CD4-positive, alpha-beta T cell treated with Interleukin-17A for 4 hours (primary cell): ENCODE measurements at places on chromosomes 11 and 22.

- DNase-seq: peak; percentile 41
These were observed 94.2 kb upstream of the TBCEL start for GRCh38 chr11:120929664-120930154.

DNA sequence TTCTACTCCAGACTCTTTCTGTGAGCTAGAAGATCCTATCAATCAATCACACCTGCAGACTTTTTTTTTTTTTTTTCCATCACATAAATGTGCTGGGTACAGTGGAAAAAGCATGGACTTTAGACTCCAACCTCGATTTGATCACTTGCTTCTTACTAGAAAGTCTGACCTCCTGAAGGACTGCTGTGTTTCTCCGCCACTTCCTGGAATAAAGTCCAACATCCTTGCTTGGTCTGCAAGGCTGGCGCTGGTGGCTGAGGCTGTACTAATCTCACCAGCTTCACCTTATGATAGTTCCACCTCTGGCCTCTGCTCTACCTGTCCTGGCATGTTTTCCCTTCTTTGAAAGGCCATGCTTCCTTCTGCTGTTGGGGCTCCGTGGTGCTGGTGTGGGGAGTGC, 60.9 kb upstream of the SESN3 start:
- DNase-seq: no peak

DNA sequence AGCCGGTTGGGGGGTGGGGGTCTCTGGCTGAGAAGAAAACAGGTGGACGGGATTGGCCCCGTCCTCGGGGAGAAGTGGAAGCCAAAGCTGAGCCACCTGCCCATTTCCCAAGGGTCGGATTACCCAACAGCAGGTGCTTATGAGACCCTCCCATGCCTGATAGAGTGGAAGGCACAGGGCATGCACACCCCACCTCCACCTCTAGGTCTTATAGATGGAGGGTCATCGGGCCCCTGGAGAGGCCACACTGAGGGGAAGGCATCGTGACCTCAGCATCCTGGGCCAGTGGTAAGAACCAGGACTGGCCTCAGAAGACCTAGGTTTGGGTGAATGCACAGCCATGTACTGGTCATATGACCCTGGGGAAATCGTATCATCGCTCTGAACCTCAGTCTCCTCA, 85.9 kb downstream of the BUD13 start:
- no peak for DNase-seq

DNA sequence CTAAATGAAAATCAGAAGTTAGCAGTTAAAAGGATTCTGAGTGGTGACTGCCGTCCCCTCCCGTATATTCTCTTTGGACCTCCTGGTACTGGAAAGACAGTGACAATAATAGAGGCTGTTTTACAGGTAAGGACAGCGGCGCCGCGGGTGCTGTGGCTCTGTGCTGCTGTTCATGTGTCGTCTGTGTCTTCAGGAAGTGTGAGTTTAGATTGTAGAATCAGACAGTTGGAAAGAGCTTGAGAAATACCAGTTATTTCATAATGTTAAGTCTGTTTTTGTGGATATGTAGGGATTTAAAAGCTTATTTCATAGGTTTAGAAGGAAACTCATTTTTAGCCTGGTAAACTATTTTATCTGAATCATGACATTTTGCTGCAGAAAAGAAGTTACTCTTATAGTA, 27.4 kb upstream of the PANX2 start:
- no peak for DNase-seq

GRCh38 chr11:13338427-13339069, 61.0 kb downstream of the BMAL1 start:
- peak; percentile 14 for DNase-seq

DNA sequence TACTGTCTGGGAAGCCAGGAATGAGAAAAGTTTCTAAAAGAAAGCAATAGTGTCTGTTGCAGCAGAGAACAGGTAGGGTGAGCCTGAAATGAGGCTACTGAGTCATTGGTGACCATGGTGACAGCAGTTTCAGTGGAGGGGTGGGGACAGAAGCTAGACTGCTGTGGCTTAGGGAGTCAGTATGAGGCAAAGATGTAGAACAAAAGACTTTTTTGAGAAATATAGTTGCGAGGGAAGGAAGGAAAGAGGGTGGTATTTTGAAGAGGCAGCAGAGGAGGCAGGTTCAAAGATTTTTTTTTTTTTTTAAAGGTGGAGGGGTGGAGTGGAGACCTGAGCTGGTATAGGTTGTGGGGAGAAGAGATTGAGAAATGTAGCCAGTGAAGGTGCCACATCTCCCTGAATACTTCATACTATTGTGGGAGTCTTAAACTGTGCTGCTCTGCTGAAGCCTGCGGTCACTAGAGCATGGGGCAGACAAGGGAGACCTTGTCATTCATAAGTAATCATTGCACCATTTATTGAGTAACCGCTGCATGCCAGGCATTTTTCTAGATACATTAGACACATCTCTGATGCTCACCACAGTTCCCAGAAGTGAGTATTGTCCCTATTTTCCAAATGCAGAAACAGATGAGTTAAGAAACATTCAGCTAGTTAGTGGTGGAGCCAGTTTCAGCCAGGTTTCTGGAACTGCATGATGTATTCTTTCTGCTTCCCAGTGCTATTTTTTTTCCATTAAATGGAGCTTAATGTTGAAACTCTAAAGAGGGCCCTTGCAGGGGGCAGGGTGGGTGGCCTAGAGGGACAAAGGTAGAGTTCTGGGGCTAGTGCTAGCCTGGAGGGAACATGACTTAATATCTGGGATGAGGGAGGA, 49.9 kb downstream of the STIM1 start:
- DNase-seq: peak; percentile 81

DNA sequence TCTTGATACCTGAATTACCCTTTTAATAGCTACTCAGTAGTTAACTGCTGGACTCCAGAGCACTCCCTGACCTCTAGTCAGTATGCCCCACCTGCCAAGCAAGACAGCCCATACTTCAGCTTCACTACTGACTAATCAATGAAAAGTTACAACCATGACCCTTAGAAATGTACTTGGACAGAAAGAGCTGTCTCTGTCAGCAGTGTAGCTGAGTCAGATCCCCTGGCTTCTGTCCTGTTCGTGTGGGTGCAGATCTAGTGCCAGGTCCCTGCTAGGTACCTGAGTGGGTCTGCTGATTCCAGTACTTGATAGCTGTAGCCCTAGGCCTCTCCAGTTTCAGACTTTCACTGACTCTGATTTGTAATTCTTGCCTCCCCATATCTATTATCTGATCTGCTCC, 265.8 kb upstream of the POU2AF2 start:
- no peak for DNase-seq

DNA sequence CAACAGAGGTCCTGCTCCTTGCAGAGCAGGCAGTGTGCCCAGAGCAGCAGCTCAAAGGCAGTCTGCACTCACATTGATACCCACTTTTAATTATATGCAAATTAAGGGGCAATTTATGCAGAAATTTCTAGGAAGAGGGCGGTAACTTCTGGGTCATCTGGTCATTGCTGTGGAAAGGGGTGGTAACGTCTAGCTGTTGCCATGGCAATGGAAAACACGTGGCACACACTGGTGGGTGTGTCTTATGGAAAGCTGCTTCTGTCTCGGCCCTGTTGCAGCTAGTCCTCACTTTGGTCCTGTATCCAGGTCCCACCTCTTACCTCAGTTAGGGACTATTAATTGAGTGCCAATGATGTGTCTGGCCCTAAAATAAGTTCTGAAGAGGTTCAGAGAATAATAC, 36.8 kb downstream of the BARX2 start:
- no peak for DNase-seq

DNA sequence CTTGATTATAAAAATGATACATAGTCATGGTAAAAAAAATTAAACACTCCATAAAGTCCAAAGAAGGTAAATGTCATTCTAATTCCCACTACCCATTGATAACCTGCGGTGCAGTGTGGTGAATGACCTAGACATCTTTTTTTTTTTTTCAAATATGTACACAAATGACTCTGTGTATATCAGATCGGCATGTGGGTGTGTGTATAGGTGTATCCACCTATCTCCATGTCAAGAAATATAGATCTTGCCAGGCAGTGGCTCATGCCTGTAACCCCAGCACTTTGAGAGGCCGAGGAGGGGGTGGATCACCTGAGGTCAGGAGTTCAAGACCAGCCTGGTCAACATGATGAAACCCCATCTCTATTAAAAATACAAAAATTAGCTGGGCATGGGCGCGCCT, 18.4 kb upstream of the CBX6 start:
- DNase-seq: no peak
